ENCODE measurements at places on chromosomes 4 and X. TPM values are rescaled to one million over a fixed set of nuclear protein-coding genes. Genes with fewer than 3 reads are reported as not detected.

The NR3C2 gene
- 0.18 TPM for polyA plus RNA-seq

The SASH3 gene
- not detected for polyA plus RNA-seq

The HPSE gene
- polyA plus RNA-seq, result 0.71 TPM

The AWAT2 gene
- not detected for polyA plus RNA-seq

The IBSP gene
- polyA plus RNA-seq, result not detected

The BRS3 gene
- not detected for polyA plus RNA-seq

The VCX3B gene
- not detected for polyA plus RNA-seq

DNA sequence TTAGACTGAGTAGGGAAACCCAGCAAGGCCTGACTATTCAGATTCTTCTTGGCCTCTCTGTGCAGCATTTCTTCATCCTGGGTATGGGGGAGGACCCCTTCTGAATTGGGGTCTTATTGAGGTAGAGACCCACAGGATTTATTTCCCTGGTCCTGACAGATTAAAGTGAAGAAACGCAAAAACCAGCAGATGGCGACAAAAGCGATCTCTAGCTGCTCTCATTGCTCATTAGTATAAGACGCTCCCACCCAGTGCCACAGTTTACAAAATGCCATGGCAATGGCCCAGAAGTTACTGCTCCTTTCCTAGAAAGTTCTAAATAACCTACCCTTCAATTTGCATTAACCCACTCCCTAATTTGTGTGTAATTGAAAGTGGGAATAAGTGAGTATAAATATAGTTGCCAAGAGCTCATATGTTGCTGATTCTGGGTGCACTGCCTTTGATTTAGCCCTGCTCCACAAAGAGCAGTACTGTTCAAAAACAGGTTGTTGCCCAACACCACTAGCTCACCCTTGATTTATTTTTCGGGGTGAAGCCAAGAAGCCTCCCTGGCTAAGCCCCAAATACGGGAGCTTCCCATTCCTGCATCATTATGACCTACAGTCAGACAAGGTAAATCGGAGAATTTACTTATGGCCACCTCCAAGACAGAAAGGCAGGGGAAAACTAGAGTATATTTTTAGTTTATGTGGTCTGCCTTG, 3.7 kb upstream of the BEX4 start:
- no peak for DNase-seq

GRCh38 chrX:17744896-17745523, 7.7 kb downstream of the SCML1 start:
- no peak for DNase-seq

DNA sequence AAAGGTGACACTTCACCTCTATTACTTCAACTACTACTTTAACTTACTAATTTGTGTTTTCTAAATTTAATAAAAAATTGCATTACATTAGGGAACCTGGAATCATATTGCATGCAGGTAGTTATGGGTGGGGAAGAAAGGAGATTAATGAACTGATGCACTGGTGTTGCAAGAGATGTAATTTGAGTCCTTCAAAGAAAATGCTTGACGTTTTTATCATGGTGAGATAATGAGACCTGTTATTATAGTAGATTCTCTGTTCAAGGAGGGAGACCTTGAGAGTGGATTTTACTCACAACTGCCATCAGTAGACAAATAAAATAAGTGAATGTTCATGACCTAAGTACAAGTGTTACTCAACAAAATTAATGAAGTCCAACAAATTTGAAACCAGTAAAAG, 26.4 kb upstream of the MED14 start:
- no peak for DNase-seq

DNA sequence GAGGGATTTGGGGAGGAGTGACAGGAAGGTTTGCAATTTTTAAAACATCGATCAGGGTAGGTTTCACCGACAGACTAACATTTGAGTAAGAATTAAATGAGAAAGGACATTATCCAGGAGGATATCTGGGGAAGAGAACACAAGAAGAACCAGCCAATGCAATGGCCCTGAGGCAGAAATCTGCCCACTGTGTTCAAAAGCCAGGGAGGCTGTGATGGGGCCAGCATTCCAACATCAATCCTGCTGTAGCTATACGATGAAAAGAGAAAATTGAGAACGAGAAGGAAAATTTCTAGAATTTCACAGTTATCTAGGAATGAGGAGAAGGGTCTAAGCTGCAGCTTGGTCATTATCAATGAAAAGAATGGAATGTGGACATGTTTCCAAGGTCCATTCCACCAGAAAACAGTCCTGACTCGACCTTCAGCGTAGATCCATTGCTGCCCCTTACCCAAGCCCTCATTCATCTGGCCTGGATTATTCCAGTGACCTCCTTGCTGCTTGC, 84.4 kb downstream of the APBB2 start:
- DNase-seq, result no peak

- no peak for DNase-seq
These were observed 89.3 kb upstream of the MAML3 start for GRCh38 chr4:140243278-140243753.

DNA sequence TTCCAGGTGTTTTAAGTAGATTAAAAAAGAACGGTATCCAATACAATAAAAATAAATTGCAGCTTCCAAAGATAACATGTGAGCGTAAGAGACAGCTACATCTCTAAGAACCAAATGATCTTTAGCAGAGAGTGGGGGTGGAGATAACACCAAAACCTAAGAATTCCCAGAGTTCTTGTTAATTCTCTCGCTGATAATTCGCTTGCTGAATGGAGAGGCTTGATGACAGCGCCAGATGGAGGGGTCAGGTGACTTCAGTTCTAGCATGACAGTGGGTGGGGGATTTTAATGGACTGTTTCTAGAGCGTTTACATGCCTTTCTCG, 2.3 kb downstream of the CLCN4 start:
- DNase-seq, result no peak

DNA sequence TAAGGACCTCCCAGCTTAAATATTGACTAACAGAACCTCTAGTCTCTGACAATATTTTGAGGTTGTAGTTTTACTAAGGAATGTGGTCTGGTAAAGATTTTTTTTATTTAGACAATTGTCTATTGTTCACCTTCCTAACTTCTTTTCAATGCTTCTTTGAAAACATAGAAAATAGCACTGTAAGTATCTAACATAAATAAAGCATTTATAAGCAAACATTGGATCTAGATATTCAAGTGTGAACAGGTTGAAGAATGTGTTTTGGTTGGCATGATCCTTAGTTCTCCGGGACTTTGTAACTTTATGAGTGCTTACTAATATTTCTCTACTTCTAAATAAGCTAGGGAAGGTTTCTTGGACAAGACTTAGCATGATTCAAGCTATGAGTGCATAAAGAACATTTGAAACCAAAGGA, 285.4 kb upstream of the ARSJ start:
- DNase-seq, result no peak

- DNase-seq, result no peak
These were observed 160.7 kb downstream of the AASDH start for GRCh38 chr4:56226579-56226978.

GRCh38 chr4:185592845-185593488, 57.7 kb upstream of the PDLIM3 start:
- no peak for DNase-seq

DNA sequence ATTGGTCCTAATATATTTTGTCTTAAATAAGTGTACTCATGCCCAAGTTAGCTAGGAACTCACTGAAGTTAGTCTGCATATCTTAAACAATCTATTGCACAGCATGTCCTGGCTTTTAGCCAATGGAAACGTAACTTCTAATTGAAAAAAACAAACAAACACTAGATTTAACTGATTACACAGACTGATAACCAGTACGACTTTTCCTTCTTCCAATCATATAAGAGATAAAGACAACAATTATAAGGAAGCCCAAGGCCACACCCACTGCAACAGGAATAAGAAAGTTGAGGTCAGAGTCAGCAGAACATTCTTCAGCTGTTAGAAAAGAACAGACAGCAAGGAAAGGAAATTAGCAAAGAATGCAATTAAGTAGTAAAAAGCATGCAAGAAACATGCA, 40.8 kb downstream of the LAMP2 start:
- no peak for DNase-seq

DNA sequence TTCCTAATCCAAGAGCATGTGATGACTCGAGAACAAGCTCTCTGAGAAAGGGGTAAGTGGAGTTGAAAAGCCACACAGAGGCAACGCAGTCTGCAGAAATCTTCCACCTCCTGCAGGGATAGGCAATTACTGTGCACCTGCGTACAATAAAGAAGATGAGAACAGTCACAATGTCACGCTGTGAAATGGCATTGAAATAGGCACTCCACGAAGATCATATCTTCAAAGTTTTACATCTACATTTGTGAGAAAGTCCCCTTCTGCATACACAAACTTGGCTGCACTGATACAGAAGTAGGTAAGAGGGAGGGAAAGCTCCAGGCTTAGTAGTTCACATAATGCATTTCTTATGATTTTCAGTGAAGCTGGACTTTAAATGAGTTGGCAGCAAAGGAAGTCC, 27.1 kb downstream of the DDX60L start:
- no peak for DNase-seq

- DNase-seq, result no peak
These were observed 40.1 kb upstream of the SCML1 start for GRCh38 chrX:17697191-17697590.
